ENCODE measurements at places on chromosomes 5 and 9.

GRCh38 chr5:73039082-73039481 is 81.3 kb upstream of the TMEM171 start:
- DNase-seq: no peak

DNA sequence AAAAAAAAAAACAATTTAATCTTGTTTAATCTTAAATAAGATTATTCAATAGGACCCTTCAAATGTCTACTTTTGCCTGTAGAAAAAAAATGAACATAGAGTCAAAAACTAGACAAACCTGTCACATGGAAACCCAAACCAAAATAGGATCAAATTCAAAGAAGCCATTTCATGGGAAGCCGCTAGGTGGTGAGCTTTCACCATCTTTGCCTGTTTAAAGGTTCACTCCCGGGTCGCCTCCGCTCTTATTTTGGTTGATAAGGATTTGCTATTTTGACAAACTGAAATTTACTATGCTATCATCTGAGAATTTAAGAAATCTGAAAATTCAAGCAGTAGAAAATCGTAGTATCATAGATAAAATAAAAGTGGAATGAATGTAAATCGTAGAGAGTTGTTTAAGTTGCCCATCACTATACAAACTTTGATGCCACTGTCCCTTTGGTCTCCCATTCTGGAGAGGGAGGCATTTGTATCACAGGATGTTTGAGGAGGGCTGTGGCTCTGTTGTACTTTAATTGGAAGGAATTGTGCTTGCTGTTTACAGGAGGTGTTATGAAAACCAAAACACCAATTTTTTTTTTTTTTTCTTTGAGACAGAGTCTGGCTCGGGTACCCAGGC is 43.5 kb upstream of the DNAH5 start:
- peak; percentile 75 for DNase-seq

GRCh38 chr5:176732306-176732705 is 78.1 kb upstream of the UNC5A start:
- no peak for DNase-seq

DNA sequence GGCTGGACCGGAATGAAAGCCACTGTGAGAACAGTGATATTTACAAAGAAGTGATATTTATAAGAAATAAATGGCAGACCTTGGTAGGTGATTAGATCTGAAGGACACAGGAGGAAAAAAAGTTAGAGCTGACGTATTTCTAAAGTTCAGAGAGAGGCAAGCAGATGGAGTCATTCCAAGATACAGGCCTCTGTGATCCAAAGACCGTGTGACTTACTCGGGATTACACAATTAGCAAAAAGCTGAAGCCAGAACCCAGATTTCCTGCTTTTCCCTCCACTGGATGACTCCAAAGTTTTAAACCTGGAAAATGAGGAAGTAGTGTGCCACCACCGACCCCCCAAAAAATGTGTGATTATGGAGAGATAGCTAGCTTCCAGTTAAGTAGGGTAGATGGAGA is 3.1 kb upstream of the DOCK8 start:
- DNase-seq: no peak

DNA sequence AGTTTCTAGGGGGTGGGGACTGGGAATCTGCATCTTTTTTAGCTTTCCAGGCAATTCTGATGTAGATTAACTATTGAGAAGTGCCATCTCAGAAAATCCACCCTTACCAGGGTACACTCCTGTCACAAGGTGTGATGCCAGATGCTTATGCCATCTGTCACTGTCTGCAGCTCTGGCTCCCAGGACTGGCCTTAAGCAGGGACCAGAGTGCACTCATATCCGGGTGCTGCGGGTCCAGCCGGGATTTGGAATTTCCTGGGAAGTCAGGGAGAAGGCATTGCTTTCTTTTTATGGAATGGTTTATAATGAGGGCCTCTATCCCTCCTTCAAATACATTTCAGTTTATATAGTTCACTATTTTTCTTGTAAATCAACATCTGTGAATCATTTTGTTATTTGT is 92.6 kb downstream of the TMEM174 start:
- no peak for DNase-seq

GRCh38 chr5:15702102-15702501 is 202.1 kb downstream of the FBXL7 start:
- peak; percentile 53 for DNase-seq

DNA sequence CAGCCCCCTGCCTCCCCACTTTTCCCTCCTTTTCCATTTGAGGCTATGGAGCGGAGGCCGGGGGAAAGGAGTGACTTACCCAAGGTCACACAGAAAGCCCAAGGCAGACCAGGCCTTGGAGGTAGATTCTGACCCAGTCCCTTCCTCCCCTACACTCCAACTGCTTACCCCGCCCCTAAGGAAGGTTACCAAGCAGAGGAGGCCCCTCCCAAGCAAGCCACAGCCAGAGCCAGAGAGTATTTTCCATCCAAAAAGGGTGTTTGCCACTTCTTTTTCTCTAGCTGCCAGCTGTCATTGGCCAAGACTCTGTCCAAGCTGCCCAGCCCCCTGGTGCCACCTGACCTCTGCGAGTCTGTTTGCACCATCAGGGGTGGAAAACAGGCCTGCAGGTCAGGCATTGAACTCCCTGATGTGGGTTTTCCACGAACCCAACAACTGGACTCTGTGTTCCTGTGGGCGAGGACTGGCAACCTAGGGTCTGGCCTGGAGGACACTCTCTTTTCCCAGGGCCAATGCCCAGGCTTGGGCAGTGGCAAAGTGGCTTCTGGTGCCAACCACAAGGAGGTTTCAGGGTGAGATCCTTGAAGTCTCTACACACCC is 6.3 kb upstream of the ASS1 start:
- DNase-seq: no peak

DNA sequence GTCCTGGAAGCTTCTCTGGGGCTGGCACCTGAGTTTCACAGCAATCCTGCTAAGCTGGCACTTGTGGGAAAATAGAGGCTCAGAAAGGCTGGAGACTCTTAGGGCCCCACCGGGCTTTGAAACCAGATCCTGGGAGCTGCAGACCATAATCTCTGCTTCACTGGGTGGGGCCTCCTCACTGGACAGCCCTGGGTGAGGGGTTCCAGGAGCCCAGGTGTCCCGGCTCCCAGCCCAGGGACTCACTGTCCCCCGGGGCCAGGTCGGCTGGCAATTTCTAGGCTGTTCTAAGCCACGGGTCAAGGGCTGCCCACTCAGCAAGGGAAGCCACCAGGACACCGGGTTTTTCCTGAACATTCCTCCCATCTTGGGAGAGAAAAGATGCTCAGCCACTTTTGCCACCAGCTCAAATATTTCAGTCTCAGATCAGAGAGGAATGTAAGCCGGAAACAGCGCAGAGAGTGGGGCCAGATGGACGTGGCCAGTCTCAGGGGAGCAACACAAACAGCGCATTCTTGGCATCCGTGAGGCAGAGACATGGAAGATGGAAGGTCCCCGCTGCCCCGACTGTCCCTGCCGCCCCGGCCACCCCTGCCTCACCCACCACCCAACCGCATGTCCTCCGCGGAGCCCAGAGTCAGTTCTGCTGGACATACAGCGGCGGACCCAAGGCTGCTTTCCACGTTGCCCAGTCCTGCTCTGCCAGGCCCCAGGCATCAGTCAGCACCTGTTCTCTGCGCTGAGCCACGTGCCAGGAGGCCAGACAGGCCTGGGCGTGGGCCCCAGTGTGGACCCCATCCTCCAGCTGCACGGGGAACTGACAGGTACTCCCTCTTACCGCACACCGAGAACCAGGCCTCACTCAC is 72.6 kb downstream of the VAV2 start:
- no peak for DNase-seq

- DNase-seq: no peak
Measured at GRCh38 chr9:37917313-37917731, 13.4 kb upstream of the SLC25A51 start.

DNA sequence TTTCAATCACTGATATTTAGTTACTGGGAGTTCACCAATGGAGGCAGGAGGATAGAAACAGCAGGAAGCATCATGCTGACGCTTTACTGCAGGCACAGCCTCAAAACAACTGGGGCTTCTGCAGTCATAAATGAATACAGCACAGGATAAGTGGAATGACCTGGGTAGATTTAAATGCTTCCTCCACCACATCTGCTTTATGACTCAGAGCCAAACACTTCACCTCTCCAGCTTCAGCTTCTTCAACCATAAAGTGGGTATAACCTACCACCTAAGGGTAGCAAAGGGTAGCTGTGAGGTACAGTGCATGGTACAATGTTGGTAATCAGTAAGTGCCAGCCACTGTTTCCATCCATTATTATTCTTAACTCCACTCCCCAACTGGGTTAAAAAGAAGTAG is 28.4 kb downstream of the RASEF start:
- DNase-seq: peak; percentile 54

- no peak for DNase-seq
Measured at GRCh38 chr9:20568400-20568799, 53.9 kb downstream of the MLLT3 start.

GRCh38 chr5:54619731-54620130 is 102.2 kb downstream of the SNX18 start:
- no peak for DNase-seq

GRCh38 chr5:169460123-169460522 is 123.5 kb upstream of the SPDL1 start:
- no peak for DNase-seq

DNA sequence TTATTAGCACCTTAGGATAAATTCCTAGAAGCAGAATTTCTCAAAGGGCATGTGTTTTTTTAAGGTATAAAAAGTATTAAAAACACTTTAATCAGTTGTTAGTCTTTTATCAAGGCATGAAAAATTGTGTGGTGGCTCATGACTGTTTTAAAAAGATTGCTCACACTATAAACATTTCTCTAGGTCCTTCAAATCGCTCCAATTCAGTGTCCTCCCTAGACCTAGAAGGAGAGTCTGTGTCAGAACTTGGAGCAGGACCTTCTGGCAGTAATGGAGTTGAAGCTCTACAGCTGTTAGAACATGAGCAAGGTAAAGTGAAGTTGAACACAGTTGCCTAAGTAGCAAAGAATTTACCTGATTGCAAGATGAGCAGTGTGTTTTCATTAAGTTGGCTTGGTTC is 62.0 kb downstream of the GAPVD1 start:
- no peak for DNase-seq

DNA sequence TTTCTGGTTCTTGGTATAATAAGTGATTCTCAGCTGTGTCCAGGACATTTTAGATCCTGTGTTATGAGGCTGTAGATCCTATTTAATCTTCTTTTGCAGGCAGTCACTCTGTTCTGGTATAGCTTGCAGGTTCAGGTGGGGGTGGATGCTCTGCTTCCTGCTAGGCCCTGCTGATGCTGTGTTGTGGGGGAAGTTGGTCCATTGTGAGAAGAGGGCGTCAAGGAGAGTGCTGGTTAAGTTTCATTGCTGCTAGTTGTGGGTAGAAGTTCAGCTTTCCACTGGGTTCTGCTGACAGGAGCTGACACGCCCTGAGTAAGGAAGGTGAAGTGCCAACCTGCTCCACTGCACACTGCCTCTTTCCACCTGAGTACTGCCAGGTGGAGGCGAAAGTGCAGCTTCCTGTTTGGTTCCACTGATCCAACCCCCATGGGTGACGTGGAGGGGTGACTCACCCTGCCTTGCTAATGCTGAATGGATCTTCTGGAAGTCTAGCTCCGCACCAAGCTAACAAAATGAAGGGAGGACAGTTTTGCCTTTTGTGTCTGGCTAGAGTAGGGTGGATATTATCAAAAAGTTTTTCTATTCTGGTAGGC is 16.3 kb downstream of the NMRK1 start:
- DNase-seq: peak; percentile 16

GRCh38 chr5:145797336-145797735 is 37.8 kb downstream of the PRELID2 start:
- DNase-seq: no peak

DNA sequence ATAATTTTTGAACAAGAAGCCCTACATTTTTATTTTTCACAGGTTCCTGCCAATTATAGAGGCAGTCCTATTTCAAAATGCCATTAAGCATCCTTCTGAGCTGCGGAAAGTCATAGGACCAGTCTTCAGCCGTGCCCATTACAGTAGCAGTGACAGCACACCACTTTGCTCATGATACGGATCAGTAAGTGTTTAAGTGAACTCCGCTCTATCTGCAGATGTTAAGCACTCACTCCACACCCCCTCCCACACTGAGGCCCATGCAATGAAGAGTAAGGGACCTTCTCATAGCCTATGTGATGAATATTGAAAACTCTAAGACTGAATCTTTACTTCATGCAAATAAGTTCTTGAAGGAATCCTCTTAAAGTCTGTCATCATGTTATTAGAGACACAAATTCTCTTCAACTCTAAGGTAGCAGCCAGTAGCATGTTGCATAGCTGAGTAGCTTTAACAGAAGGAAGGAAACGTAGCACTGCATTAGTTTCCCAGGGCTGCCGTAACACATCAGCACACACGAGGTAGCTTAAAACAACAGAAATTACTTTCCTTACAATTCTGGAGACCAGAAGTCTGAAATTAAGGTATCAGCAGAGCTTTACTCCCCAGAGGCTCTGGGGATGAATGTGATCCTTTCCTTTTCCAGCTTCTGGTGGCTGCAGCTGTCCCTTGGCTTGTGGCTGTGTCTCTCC is 20.3 kb upstream of the TAF11L2 start:
- no peak for DNase-seq

DNA sequence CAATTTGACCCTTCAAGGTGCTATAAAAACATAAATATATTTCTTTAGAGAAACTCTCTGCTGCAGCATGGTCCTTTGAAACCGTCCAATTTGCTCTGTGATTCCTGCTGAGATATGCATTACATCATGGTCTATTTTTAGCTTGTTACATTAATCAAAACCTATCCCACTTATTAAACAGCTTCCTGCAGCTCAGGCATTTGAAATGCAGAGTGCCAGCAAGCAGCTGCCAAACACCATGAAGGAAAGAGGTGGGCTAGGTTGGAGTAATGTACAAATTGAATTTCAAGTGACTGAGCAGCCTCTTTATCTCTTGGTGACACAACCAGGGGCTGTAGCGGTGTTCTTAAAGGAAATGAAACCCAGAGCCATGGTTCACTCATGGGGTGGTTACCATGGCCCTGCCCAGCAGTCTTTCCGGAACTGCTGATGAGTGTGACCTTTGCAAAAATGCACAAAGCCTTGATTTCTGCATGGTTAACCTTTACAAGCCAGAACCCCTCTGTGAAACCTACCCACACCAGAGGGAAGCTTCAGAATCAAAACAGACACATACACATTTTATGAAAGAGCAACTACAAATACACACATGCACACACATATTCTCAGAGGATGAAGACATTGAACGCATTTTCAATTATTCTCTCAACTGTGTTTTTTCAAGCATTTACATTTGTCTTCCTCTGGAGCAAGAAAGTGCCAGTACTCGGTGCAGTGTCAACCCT is 155.8 kb upstream of the ZNF608 start:
- peak; percentile 8 for DNase-seq

GRCh38 chr5:38905516-38905915 is 59.7 kb downstream of the OSMR start:
- no peak for DNase-seq

- no peak for DNase-seq
Measured at GRCh38 chr5:139961435-139962157, 81.5 kb downstream of the NRG2 start.

DNA sequence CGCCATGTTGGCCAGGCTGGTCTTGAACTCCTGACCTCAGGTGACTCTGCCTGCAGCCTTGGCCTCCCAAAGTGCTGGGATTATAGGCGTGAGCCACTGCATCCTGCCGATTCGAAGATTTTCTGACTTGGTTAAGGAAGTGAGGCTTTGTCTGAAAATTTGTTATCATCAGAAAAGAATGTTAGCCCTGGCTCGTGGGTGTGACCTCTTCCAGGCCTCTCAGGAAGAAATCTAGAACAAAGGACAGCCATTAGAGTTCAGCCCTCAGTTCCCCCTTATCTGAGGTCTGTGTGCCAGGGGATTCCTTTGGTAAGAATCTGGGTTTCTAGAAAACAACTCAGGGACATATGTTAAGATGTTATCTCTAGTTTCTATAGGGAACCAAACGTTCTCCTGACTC is 6.2 kb downstream of the OR2S2 start:
- peak; percentile 35 for DNase-seq
